Activated CD8-positive, alpha-beta T cell treated with anti-CD3 and anti-CD28 coated beads, Interleukin-2, amount 10 ng/mL, durations not matched to agents 7 days and 5 days (primary cell): ENCODE measurements at places on chromosomes 5 and 9. TPM values are rescaled to one million over a fixed set of nuclear protein-coding genes. Genes with fewer than 3 reads are reported as not detected.

Gene SAXO1
- 0.10 TPM for total RNA-seq

Gene AMACR
- total RNA-seq, result 6.5 TPM

Gene DDX4
- total RNA-seq, result 0.23 TPM

Gene GRAMD2B
- total RNA-seq, result 3.3 TPM

Gene GOLM1
- 1.7 TPM for total RNA-seq

Gene TTC16
- 4.7 TPM for total RNA-seq

Gene CCL27
- not detected for total RNA-seq

Gene ANKRD20A1
- total RNA-seq, result 2.0 TPM

Gene DIPK1B
- not detected for total RNA-seq

Gene ERCC8
- 7.6 TPM for total RNA-seq

Gene NPR3
- not detected for total RNA-seq

Gene NRARP
- 1.4 TPM for total RNA-seq

Gene PITX1
- total RNA-seq, result not detected

Gene ADAMTS6
- 3.4 TPM for total RNA-seq

Gene KCNT1
- total RNA-seq, result not detected

Gene NAIP
- 11.3 TPM for total RNA-seq

Gene ADAMTS16
- not detected for total RNA-seq

Gene TBCA
- 168 TPM for total RNA-seq

Gene SPATA31C1
- total RNA-seq, result not detected

Gene OTP
- total RNA-seq, result not detected

Gene PALM2AKAP2
- not detected for total RNA-seq

Gene PCDHA12
- not detected for total RNA-seq

Gene ANKRD18A
- 0.11 TPM for total RNA-seq

Gene DAPK1
- total RNA-seq, result 0.47 TPM

Gene CDC20B
- 0.13 TPM for total RNA-seq

Gene TAS2R1
- not detected for total RNA-seq

Gene TMEM174
- not detected for total RNA-seq

Gene LCN6
- not detected for total RNA-seq

Gene INSL6
- not detected for total RNA-seq

Gene ANKDD1B
- 0.32 TPM for total RNA-seq

Gene FTMT
- total RNA-seq, result not detected

Gene MCIDAS
- not detected for total RNA-seq

Gene NEURL1B
- 4.2 TPM for total RNA-seq

Gene KCNV2
- total RNA-seq, result not detected

Gene HIGD2A
- total RNA-seq, result 129 TPM

Gene PHF24
- total RNA-seq, result not detected

Gene PDE8B
- not detected for total RNA-seq

Gene MAP1B
- total RNA-seq, result 0.03 TPM

Gene SLC23A1
- total RNA-seq, result 1.2 TPM

Gene NRG2
- total RNA-seq, result not detected

Gene SLC4A9
- 0.16 TPM for total RNA-seq

Gene ST8SIA4
- total RNA-seq, result 35.8 TPM

Gene PCDHB3
- total RNA-seq, result not detected

Gene GGTA1
- total RNA-seq, result not detected

Gene TLX3
- total RNA-seq, result not detected

Gene MED22
- total RNA-seq, result 29.6 TPM

Gene KIF24
- total RNA-seq, result 11.4 TPM

Gene MYOT
- not detected for total RNA-seq

Gene SLC25A48
- total RNA-seq, result not detected

Gene TRIM14
- total RNA-seq, result 90.5 TPM

Gene NUTM2G
- not detected for total RNA-seq

Gene CDC26
- total RNA-seq, result 28.9 TPM

Gene ADAMTS13
- total RNA-seq, result 2.5 TPM

Gene AFAP1L1
- not detected for total RNA-seq

Gene CRHBP
- total RNA-seq, result 0.34 TPM

Gene KCNN2
- total RNA-seq, result not detected

Gene NMUR2
- not detected for total RNA-seq

Gene LAMC3
- not detected for total RNA-seq
